A549 treated with Hydrocortisone at 1 μM for 4 hours (cell line): ENCODE measurements at places on chromosomes 16 and 17. TPM values are rescaled to one million over a fixed set of nuclear protein-coding genes. Genes with fewer than 3 reads are reported as not detected.

MLYCD gene
- 1.3 to 2.3 TPM (median 1.9 TPM) in 5 replicates for total RNA-seq

KRT12 gene
- total RNA-seq, result not detected in 5 replicates

SRSF2 gene
- 394 to 452 TPM (median 429 TPM) in 5 replicates for total RNA-seq

TBC1D3K gene
- total RNA-seq, result not detected in 5 replicates

ITGAL gene
- 0.03 to 0.18 TPM (median 0.09 TPM) in 5 replicates for total RNA-seq

ABCC6 gene
- 0.92 to 1.4 TPM (median 1.2 TPM) in 5 replicates for total RNA-seq
